ENCODE measurements at places on chromosomes 7 and 10. TPM values are rescaled to one million over a fixed set of nuclear protein-coding genes. Genes with fewer than 3 reads are reported as not detected.

DNA sequence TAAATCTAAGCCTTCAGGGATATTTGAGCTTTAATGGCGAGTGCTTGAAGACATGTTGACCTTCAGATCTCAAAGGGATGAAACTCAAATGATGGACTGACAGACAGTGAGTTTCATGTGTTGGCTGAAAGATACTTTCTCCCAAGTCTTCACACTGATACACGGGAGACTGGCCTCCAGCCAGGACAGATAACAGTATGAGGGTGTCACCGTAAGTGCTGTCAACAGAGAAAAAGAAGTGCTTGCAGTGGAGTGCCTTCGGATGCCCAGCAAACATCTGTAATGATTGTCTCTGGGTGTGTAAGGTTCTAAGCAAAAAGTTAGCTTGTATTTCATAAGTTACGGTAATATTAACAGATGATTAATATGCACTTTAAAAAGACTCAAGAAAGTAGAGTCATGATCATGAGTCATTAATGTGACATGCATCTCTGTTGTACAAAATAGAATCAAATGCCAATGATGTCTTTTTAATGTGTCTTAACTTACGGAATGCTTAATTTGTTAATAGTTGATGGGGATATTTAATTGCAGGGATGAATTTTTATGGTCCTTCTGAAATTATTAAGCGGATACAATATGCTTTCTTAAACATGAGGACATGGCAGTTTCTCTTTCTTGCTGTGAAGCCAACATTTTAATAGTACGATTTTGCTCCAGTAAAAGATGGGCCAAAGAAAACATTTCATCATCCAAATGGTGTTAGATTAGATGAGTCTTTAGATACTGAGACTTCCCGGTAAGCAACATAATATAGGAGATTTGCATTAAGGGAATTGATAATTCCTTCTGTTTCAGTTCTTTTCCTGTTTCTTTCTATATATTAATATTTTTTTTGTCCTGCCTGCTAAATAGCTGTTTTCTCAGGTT is 292.5 kb downstream of the GALNT17 start:
- DNase-seq = no peak

GRCh38 chr10:8295311-8295710 is 240.8 kb downstream of the GATA3 start:
- DNase-seq = no peak

- no peak for DNase-seq
Observed at GRCh38 chr7:77222065-77222464, 22.4 kb upstream of the FGL2 start.

DNA sequence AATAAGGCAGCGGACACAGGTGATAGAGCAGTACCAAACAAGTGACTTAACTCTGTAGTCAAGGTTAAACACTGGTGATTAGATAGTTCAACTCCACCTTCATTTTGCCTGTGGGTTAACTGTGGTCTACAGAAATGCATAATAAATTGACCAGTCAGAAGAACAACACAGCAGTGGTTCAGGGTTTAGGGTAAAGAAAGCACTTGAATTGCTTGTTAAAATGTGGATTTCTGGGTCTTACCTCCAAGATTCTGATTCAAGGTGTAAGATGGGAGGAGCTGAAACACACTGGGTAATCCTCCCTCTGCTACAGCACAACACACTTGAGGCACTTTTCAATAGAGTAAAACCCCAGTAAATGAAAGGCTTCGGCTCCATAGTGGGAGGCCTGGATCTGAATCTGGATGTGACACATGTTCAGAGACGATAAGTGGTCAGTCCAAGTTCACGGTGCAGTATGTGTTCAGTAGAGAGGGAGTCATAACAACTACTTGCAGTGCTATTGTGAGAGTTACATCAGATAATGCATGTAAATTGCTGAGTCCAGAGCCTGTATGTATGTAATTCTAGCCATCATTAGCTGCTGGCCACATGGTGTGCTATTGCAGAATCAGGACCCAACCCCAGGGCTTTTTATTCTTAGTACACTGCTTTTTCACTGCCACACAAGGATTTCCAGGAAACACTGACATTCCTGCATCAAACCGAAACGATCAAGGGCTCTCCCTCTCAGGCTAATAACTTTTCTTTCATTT is 141.7 kb downstream of the SORCS1 start:
- no peak for DNase-seq

DNA sequence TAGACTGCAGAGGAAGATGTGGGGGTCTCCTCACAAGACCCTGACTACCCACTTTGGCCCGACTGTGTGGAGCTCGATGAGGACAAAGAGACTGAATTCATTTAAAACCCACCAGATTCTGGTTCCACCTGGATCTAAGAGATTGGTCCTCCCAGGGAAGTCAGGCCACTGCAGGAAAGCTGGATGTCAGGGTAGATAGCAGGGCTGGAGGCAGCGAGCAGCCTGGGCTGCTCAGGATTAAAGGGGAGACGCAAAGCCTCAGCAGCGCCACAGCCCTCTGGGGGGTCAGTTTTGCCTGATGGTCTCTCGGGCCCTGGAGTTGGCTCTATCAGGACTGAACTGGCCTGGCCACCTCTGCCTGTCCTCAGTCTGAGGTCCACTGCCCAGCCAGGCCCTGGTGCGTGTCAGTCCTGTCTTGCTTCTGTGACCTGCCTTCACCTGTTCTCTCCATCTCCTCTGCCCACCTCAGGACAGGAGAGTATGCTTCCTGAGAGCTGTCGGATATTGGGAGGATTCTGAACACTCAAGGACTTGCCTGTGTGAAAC is 12.2 kb upstream of the KLRG2 start:
- DNase-seq = no peak

DNA sequence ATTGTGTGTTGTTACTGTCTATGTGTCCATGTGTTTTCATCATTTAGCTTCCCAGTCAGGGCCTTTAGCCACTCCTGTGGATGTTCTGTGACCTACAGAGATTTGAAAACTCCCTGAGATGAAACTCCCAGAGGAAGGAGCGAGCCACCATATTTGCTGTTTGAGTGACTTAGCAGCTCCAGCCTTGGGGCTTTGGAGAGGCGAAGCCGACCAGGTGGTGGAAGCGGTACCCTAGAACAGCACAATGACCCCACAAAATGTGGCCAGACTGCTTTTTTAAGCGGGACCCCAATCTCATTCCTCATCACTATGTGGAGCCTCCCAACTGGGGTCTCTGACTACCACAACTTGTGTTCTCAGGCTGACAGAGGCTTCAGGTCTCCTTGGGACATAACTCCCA is 323.9 kb upstream of the KCND2 start:
- DNase-seq = no peak

- DNase-seq = no peak
Observed at GRCh38 chr10:51231754-51232153, 157.5 kb downstream of the PRKG1 start.

- DNase-seq = no peak
Observed at GRCh38 chr7:114949231-114949630, 27.3 kb downstream of the MDFIC start.

- DNase-seq = no peak
Observed at GRCh38 chr10:86489071-86489810, 32.4 kb downstream of the WAPL start.

DNA sequence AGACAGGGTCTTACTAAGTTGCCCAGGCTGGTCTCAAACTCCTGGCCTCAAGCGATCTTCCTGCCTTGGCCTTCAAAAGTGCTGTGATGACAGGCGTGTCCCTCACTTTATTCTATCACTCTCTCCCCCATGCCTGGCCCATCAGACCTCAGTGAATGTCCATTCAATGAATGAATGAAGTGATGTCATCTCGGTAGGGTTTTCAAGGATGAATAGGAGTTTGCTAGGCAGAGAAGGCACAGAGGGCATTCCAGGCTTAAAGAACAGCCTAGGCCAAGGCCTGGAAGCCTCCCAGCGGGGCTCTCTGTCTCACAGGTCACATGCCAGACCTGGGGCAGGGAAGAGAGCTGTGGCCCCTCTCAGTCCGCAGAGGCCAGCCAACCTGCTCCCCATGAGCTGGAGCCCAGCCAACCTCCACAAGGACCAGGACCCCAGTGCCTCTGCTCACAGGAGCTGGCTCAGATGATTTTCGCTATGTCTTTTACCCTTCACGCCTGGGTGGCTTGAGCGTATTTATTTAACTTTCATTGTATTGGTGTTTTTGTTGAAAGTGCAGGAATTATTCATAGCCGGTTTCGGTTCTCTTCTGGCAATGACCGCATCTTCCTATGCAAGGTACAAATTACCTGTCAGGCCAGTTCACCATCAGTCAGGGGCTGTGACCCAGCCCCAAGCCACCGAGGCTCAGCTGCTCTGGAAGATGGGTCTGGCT is 11.8 kb upstream of the TNRC18 start:
- DNase-seq = no peak

Gene AIMP2
- total RNA-seq = 42.3 TPM

Gene ANKRD7
- total RNA-seq = 0.62 TPM

Gene AMPH
- total RNA-seq = 6.7 TPM

Gene OR2A1
- 0.19 TPM for total RNA-seq

Gene OR2A42
- not detected for total RNA-seq

Gene ZNF22
- total RNA-seq = 14.9 TPM

Gene PCLO
- 3.2 TPM for total RNA-seq

Gene CALN1
- total RNA-seq = not detected

Gene ELN
- total RNA-seq = 41.2 TPM

Gene LIPA
- total RNA-seq = 16.0 TPM

Gene KIF11
- total RNA-seq = 0.59 TPM

Gene ZNF789
- total RNA-seq = 3.8 TPM
